ENCODE measurements at places on chromosomes 6 and 20.

DNA sequence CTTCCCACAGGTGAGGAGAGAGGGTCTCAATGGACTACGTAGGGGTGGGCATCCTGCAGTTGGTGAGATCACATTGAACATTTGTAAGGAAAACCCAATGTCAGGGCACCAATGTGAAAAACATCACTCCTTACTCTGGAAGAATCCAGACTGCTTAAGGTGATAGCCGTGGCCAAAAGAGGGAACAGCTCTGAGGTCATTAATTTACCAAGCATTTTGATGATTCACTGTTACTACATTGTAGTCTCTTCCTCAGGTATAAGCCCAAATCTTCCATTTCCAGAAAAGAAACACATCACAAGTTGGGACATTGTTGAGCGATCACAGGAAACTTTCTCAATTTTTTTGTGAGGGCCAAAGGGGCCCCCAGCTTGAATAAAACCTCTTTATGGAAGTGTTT is 61.1 kb upstream of the SPTLC3 start:
- no peak for DNase-seq

- no peak for DNase-seq
Observed at GRCh38 chr6:125182237-125183008, 28.9 kb downstream of the TPD52L1 start.

GRCh38 chr6:150517175-150517574 is 82.5 kb upstream of the PLEKHG1 start:
- no peak for DNase-seq

DNA sequence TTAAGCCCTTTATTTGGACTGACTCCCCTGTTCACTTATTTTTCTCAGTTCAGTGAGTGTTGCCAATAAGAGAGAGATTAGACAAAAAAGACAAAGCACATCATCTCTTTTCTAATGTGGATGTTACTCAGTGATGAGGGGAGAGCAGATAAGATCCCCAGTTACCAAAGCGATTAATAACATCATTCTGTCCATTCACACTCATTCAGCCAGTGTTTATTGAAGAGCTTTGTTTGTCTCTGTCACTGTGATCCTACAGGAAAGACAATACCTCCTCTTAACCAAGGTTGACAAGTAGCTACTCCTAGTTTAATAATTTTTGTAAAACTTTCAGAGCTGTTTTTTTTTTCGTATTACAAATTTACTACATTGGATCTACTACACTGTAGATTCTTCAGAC is 163.0 kb downstream of the EYA4 start:
- no peak for DNase-seq

DNA sequence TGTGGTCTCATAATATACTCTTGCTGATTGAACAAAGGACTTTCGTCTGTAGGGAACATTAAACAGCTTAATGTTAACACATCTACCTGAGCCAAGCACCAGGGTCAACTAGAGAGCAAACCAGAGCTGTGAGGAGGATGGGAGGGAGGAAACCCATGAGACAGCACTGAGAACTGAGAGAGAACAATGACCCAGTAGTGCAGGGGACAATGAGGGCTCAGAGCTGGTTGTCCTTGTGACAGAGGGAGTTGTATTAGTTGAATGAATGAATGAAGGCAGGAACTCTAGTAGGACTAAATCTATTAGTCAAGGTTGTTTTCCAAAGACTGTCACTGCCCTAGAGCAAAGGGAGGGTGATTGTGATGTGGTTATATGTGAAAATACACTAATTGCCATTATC is 28.2 kb upstream of the GSTA4 start:
- DNase-seq = no peak

GRCh38 chr20:32456869-32457478 is 98.8 kb downstream of the ASXL1 start:
- DNase-seq = peak; percentile 88

- no peak for DNase-seq
Observed at GRCh38 chr6:132085731-132086130, 134.6 kb upstream of the CCN2 start.

GRCh38 chr6:106538145-106538544 is 91.2 kb downstream of the RTN4IP1 start:
- no peak for DNase-seq

- no peak for DNase-seq
Observed at GRCh38 chr20:34074101-34074760, 37.8 kb downstream of the EIF2S2 start.

- no peak for DNase-seq
Observed at GRCh38 chr6:37130704-37131103, 39.2 kb upstream of the PIM1 start.

DNA sequence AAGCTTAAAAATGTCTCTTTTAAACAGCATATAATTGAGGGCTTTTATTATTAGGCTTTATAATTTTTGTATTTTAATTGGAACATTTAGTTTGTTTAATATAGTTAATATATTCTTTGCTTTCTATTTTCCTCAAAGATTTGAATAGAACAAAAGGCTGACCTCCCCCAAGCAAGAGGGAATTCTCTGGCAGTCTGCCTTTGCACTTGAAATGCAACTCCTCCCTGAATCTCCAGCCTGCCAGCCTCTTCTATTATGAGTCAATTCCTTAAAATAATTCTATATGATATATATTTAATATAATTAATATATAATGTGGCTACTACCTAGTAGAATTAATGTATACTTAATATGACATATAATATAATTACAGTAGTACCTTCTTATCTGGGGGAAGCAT is 69.2 kb downstream of the PTPRA start:
- DNase-seq = no peak

- DNase-seq = peak; percentile 34
Observed at GRCh38 chr6:139392794-139393193, 18.3 kb upstream of the CITED2 start.

GRCh38 chr6:157798851-157799250 is 24.2 kb upstream of the SNX9 start:
- no peak for DNase-seq

GRCh38 chr6:151096255-151096612 is 143.5 kb upstream of the AKAP12 start:
- no peak for DNase-seq

GRCh38 chr6:170366248-170366960 is 59.8 kb downstream of the FAM120B start:
- no peak for DNase-seq

DNA sequence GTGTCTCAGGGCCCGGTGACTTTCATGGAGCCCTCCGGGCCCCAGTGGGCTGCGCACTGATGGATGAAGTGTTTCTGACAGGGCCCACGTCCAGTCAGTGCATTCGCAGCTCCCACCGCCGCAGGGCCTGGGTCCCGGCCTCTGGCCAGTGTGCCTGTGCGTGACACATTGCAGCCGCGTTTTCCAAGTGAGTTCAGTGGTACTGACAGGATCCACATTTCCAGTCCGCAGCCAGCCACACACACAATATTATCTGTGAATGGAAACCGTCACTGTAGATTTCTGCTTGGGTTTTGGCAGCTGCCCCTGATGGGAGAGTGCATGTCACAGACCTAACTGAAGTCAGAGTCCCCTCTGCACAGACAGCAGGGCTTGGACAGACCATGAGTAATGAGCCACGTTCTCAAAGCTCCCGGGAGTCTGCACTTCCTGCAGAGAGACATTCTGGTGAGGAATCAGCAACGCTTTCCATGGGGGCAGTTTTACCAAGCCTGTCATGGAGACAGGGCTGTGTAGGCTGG is 171.4 kb downstream of the MYLK4 start:
- DNase-seq = no peak

- DNase-seq = no peak
Observed at GRCh38 chr6:147071776-147072175, 132.4 kb upstream of the STXBP5 start.

GRCh38 chr20:4821590-4821989 is 99.9 kb downstream of the PRND start:
- no peak for DNase-seq

DNA sequence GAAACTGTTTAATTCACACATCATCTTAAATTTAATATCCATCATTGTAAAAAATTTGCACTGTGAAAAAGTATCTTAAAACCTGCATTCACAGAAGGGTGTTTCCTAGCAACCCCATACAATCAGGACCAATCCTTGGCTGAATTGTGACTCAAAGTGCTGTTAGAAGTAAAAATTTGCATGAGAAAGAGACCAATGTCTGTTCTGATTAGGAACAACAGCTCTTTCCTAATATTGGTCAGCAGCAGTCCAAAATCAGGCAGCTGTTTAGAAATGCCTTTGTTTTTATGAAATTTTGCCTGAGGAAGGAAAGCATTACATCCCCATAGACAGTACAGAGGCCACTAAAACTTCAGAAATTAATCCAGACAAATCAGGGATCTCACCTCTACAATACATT is 987.0 kb downstream of the HACE1 start:
- no peak for DNase-seq

DNA sequence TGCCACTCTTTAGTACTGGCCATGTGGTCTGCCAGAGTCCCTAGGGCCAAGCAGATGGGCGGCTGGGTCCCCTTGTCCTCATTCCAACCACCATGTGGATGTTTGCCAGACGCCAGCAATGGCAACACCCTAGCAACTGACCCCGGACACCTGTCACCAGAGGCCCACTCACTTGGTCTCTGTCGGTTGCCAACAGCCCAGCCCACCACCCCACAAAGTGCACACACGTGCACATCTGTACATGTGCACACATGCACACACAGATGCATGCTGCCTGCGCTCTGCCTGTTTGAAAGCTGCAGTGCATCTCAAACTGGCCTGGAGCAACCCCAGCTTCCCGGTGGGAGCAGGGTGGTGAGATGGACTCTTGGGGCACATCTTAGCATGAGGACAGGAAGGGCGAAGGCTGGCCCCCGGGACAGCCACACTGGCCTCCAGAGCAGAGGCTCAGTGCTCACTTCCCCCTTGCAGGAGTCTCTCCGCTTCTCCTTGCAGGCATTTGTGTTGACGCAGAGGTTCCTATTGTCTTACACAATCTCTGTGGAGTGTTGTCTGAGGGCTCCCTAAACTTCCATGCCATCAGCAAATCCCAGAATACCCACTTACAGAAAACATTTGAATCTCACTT is 54.0 kb downstream of the PSMG4 start:
- no peak for DNase-seq

- DNase-seq = no peak
Observed at GRCh38 chr6:49582529-49582928, 32.1 kb downstream of the C6orf141 start.

GRCh38 chr6:16103722-16104121 is 25.2 kb upstream of the MYLIP start:
- peak; percentile 21 for DNase-seq

DNA sequence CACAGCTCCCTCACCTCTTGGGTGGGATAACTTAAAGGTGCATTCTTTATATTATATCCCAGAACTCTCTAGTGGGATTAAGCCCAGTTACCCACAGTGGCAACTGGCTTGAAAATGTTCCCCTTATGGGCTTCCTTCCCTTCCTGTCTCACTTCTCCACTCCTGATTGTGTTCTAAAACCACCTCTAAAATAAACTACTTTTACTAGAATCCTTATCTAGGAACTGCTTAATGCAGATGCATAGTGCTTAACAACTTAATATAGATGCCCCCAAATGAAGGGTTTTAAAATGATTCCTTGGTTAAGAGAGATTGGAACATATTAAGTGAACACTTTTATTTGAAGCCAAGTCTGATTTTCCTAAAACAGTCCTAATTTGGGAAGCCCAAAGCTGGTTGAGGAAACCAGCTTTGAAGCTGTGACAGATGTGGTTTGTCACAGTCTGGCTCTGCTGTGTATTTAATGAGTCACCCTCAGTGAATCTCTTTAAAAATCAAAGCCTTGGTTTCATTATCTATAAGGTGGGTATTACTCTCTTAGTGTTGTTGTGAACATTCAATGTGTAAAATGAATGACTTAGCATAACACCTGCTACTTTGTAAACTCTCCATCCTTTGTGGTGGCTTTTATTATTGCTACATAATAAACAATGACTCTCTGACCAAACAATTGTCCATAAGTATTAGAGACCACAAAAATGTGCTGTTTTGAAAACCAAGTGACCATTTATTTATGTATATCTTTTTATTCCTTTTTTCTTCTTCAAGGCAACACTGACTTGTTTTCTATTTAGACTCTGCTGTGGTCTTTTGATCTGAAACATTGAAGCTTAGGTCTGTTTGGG is 24.4 kb downstream of the PLCB1 start:
- no peak for DNase-seq

DNA sequence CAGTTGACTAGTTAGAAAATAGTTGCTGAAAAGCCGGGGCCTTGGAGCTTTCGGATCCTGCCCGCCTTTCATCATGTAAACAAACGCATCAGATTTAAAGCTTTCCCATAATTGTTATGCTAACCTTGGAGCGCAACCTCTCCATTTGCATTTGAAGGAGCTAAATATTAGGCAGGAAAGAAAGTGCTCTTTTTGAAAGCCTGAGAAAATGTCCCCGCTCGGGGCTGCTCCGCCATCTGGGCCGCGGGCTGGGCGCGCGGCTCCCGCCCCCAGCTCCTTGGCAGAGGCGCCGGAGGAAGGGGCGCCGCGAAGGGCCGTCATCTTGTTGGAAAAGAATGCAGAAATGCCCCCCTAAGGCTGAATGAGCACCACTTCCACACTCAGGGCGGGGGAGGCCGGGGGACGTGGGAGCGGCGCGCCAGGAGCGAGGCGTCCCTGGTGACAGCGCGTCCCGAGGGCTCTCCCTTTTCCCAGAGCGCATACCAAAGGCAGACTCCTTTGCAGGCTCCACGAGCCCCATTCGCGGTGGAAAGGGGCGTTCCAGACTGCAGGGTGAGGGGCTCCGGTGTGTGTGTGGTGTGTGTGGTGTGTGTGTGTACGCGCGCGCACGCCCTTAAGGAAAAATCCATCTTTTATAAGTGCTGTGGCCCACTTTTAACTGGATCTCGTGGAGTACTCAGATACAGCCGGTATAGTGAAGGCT is 145.6 kb upstream of the ID4 start:
- DNase-seq = peak; percentile 88

- DNase-seq = peak; percentile 50
Observed at GRCh38 chr20:63330940-63331339, 30.2 kb downstream of the CHRNA4 start.

- no peak for DNase-seq
Observed at GRCh38 chr6:160029525-160029924, 60.6 kb downstream of the IGF2R start.

- no peak for DNase-seq
Observed at GRCh38 chr6:71345476-71346333, 57.1 kb downstream of the OGFRL1 start.
